ENCODE measurements at places on chromosomes 7 and 10.
A peak's percentile ranks its signal among the peaks of the same experiment; 100 is the strongest.

GRCh38 chr10:43125274-43125845 is 12.9 kb upstream of the CSGALNACT2 start:
- DNase-seq: no peak

- DNase-seq: no peak
Measured at GRCh38 chr10:120204877-120205276, 252.2 kb upstream of the PLPP4 start.

DNA sequence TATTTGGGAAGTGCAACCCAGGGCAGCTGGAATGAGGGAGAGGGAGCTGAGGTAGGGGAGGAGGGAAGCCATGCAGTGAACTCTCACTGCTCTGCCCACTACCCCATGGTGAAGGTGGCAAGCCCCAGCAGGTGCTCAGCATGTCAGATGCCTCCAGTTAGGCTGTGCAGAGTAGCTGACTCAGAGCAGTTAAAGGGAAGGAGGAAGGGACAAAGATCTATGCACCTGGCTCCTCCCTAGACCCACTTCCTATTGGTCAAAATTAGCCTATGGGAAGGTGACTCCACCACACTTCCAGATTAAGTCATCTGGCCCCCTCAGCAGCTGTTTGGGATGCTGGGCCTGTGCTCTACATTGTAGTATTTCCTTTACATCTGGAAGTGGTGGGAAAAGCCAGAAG is 125.7 kb upstream of the MTPN start:
- no peak for DNase-seq

DNA sequence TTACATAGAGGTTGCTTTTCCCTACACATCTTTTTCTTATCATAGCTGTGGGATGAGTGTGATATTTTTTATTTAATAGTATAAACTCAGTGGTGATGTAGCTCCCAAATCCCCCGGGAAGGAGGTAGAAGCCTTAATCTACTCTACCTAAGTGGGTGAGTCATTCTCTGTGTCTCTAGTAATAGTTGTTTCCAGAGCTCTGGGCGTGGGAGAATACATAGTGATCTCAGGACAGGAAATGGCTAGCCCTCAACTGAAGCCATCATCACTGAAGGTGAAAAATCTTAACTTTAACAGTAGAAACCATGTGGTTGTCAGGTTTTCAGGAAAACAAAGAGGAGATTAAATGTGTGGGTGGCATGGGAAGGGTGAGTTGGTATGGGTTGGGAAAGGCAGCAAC is 278.4 kb downstream of the ANKRD30A start:
- DNase-seq: no peak

DNA sequence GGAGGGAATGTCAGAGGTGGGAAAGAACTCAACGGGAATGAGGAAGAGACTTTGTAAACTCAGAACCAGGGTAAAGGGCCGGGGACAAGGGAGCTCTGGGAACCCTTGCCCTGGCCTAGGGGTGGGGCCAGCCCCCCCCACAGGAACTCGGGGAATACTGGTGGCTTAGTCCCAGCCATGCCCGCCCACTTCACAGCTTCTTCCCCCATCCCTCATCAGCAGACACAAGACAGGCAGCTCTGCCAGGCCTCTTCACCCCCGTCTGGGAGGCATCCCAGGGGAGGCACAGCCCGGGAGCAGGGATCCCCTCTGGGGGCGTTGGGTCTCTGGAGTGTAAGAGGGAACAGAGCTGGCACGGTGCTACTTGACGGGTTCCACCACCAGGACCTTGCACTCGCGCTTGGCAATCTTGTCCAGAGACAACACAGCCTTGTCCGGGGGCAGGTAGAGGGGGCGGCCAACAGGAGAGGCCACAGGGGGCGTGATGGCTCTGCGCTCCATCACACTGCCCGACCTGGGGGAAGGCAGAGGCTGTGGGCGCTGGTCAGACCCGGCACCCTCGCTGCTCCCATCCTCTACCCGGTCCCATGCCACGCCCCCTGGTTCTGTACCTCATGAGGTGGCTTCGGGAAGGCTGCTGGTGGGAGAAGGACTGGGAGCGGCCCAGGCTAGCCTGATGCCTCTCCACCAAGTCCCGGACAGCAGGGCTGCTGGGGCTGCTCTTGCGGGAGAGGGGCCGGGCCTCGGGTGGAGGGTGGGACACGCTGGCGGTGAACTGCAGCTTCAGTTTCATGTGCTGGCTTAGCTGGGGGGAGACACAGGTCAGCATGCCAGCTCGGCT is 3.7 kb downstream of the TRAPPC14 start:
- no peak for DNase-seq

DNA sequence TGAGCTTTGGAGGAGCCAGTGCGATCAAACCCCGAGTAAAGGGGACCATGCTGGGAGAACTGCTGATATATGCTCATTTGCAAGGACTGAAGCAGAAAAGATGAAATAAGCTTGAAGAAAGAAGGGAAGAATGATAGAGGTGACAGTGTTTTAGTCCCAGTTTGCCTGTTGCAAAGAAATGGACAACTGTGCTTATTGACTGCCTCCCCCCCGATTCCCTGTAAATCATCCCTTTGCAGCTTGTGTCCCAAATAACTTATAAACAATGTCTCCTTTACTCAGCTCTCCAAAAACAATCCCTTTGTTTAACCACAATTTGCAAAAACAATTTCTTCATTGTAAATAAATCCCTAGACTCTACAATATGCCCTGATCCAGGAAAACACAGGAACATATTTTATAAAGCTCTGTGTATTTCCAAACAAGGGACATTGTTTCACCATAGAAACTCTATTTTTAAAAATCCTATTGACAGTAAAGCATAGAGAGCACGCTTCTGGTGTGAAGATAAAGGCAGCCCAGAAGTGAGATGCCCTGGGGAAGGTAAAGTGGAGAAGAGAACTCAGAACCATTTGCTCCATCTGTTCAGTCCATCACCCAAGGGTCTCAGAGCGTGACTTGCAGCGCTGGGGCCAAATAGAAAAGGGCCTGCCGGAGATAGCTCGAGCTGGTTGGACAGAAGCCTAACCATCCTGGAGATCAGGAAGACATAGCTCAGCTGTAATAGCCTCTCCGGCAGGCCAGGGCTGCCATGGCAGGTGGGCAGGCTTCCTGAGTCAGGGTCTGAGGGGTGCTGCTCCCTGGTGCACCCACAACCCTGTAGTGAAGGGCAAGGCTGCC is 280.5 kb downstream of the WDR11 start:
- no peak for DNase-seq

- no peak for DNase-seq
Measured at GRCh38 chr7:45233249-45233775, 75.7 kb downstream of the RAMP3 start.

GRCh38 chr10:119296703-119297102 is 89.3 kb downstream of the GRK5 start:
- no peak for DNase-seq

DNA sequence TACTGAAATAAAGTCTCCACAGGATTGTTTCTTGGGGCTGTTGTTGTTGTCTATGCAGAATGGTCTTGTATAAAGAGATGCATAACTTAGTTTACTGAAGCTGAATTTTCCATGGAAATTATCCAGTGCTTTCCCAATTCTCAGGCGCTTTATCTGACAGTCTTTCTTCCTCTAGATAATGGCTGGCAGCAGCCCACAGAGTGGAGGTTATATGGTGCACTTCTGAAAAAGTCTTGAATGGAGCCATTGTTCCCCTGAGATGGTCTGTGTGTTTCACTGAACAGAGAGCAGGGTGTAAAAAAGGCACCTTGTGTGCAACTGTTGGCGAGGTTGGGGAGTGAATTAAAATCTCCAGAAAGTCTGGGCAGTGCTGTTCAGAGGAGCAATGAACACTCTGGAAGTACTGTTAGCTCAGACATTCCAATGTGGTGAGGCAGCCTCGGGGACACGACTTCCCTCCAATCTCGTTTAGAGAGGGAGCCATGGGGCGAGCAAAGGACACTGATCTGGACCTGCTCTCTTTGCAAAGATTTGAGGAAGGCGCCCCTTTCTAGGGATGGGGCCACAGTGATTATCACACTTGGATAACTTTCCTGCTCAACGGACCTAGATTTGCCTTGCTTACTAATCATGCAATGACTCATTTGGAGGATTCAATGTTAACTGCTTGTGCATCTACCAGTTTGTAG is 2.0 kb upstream of the PLCE1 start:
- DNase-seq: no peak

DNA sequence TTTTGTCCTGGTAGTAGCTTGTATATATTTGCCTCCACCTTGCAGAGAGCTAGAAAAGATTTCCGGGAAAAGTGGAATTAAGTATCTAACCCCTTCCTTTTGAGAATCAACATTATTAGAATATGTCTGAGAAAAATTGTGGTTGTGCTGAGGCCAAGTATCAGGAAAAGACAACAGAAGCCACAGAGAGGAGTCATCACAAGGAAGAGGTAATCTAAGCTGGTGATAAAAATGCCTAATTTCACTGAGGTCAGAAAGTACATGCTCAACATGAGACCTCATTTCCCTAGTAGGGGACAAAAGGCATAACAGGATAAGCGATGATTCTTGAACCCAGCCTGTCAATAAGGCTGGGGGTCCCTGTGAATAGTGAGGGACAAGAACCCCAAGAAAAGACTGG is 97.0 kb upstream of the PDE1C start:
- DNase-seq: no peak

- peak; percentile 12 for DNase-seq
Measured at GRCh38 chr7:107396990-107397389, 72.9 kb upstream of the GPR22 start.

DNA sequence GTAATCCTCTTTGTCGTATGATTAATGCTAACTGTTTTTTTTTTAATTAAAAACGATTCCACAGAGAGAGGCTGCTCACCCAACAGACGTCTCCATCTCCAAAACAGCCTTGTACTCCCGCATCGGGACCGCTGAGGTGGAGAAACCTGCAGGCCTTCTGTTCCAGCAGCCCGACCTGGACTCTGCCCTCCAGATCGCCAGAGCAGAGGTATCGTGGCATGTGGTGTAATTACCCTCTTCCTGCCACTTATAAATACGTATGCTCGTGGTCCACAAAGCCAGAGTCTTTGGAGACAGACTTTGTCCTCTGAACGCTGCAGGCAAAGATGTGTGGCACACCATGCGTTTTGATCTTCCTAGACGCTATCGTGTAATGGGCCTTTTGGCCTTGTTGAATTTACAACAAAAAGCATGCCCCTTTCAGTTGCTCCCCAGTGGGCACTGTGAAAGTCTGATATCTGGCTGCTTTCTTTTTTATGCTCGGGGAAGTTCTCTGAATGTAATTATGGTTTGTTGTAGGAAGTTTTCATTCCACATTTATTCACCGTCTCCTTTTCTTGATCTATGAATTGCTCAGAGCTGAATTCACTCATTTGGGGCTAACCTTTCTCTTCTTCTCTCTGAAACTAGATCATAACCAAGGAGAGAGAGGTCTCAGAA is 33.6 kb upstream of the BTBD16 start:
- no peak for DNase-seq

DNA sequence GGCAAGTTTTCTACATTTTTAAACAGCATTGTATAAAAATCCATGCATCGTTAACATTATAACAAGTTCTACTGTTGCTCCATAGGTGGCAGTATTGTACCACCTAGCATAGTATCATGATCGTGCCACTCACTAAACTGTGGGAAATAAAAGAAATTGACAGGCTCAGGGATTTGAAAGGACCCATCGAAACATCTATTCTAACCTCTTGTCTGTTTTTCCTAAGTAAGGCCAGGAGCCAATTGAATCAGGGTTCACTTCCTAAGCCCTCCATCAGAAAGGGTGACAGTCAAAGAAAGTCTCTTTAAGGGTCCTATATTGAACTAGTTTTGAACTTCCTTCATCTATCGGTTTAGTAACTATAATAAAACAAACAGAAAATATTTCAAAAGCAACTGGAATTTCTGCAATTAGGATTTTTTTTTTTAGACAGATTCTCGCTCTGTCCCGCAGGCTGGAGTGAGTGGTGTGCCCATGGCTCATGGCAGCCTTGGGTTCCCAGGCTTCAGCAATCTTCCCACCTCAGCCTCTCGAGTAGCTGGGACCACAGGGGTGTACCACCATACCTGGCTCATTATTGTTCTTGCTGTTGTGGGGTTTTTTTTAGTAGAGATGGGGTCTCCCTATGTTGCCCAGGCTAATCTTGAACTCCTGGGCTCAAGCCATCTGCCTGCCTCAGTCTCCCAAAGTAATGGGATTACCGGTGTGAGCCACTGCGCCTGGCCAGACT is 9.4 kb downstream of the HACD1 start:
- peak; percentile 74 for DNase-seq

DNA sequence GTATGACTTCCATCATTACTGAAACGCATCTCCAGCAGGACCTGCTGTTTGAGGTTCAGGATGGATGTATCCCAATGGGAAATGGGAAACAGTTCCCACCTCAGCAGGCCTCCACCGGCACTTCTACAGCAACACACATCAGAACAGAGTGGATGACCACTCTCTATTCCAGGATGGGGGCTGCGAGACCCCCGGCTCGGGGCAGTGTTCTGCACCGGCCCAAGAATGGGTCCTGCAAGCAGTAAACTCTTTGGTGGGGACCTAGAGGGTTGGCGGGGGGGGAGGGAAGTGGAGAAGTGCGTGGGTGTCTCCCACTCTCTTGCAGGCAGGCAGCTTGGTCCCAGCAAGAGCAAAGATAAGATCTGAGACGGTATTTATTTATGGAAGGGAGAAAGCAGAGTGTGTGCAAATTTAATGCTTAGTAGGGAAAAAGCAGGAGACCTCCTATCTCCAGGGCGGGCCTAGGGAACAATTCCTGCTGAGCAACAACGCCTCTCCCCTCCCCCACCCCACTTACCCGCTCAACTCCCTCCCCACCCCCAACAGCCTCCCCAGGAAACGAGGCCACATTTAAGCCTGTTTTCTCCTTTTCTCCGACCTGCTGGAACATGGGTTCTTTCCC is 4.0 kb downstream of the SFMBT2 start:
- DNase-seq: no peak

DNA sequence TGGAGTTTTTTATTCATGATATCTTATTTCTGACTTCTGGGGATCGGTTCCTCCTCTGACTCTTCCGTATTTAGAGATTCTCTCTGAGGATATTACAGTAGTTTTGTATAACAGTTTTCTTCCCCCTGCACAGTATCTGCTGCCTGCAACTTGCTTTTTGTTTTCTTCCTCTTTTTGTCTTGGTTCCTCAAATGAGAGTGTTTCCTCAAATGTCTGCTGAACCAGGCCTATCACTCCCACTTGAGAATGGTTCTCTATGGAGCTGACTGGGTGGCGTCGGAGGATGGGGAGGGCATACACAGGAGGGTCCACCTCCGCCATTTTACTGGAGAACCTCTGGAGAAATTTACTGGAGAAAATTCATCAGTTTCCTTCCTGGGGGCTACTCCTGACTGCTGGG is 27.7 kb downstream of the ARHGAP22 start:
- DNase-seq: no peak

- no peak for DNase-seq
Measured at GRCh38 chr10:129962031-129962871, 1.8 kb downstream of the EBF3 start.

DNA sequence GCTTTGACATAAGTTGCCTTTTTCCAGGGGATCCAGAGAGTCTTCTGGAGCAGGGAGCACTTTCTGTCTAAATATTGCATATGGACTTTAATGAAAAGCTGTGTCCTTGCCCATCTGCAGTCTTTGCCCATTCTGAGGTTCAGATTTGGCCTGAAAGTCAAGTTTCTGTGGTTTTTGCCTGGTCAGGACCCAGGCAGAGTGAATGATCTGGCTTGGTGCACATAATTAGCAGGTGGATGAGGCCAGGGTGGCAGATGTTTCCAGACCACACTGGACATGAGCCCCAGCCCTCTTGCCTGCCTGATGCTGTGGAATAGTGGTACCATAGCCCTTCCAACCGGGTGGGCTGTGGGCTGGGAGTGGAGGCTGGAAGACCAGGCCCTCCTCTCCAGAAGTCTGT is 11.0 kb downstream of the HECW1 start:
- no peak for DNase-seq

Data from erythroblast (primary cell).